ENCODE measurements at places on chromosomes 5 and 9. TPM values are rescaled to one million over a fixed set of nuclear protein-coding genes. Genes with fewer than 3 reads are reported as not detected.

The TNFSF15 gene
- not detected for total RNA-seq

DNA sequence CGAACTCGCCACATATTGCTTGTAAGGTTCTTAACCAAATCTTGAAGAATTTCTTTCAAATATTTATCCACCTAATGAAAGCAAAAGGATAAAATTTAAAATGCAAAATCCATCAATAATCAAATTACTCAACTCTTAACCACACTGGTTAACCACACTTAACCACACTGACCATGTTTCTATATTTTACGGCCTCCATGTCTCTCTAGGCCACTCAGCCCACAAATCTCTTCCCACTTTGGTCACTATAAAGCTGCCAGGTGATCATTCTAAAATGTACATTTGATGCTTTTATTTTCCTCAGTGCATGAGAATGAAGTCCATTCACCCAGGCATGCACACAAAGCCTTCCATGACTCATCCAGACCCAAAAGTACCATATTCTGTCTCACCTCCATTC lies 56.4 kb upstream of the OR2K2 start:
- H3K4me3 ChIP-seq = no peak overlapping the region
- DNase-seq = no peak
- H3K4me1 ChIP-seq = no peaks in the 10 kb centered on the region

GRCh38 chr9:93874242-93874641 lies 80.9 kb downstream of the BARX1 start:
- no peak overlapping the region for H3K27ac ChIP-seq
- H3K4me1 ChIP-seq = no peaks in the 10 kb centered on the region
- DNase-seq = no peak
- H3K36me3 ChIP-seq = no peaks in the 10 kb centered on the region

DNA sequence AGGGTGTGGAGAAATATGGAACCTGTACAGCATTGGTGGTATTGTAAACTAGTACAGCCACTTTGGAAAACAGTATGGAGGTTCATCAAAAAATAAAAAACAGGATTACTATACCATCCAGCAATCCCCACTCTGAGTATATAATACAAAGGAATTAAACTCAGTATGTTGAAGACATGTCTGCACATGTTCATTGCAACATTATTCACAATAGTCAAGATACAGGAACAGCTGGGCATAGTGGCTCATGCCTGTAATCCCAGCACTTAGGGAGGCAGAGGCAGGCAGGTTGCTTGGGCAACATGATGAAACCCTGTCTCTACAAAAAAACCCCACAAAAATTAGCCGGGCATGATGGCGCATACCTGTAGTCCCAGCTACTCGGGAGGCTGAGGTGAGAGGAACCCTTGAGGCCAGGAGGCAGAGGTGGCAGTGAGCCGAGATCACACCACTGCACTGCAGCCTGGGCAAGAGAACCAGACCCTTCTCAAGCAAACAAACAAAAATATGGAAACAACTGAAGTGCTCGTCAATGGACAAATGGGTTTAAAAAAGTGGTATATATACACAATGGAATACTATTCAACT lies 63.6 kb downstream of the TMEM174 start:
- no peak overlapping the region for H3K4me3 ChIP-seq
- no peak overlapping the region for H3K27ac ChIP-seq
- H3K4me1 ChIP-seq = no peaks in the 10 kb centered on the region
- no peaks in the 10 kb centered on the region for H3K36me3 ChIP-seq
- peaks cover 33% of the 10 kb centered on the region for H3K27me3 ChIP-seq
- DNase-seq = no peak

GRCh38 chr5:168244838-168245559 lies 46.4 kb upstream of the WWC1 start:
- peaks cover 6% of the 10 kb centered on the region for H3K36me3 ChIP-seq
- no peak for DNase-seq
- no peaks in the 10 kb centered on the region for H3K27me3 ChIP-seq
- no peak overlapping the region for H3K27ac ChIP-seq

DNA sequence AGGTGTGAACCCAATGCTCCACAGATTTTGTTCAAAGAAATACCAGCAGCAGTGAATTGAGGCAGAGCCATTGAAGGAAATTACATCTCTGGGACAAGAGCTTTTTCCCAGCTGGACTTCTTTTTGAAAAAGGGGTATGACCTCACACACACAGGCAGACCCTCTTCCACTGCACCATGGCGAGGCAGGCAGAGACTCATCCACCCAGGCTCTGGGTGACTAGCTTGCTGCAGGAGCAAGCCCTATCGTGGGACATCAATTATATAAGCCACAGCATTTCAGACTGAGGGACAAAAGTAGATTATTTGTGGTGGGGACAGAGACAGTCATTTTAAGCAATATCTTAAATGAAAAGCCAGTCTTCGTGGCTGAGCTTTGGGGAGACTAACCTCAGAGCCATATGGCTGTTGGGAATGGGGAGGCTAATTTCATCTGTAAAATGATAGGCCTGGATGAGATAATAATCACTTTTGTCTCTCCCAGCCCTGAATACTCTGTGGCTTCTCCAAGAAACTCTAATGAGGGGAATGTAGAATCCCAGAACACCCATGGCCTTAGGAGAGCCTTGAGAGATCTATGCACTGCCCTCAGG lies 113.1 kb upstream of the TNC start:
- no peak overlapping the region for H3K27ac ChIP-seq
- no peak for DNase-seq

DNA sequence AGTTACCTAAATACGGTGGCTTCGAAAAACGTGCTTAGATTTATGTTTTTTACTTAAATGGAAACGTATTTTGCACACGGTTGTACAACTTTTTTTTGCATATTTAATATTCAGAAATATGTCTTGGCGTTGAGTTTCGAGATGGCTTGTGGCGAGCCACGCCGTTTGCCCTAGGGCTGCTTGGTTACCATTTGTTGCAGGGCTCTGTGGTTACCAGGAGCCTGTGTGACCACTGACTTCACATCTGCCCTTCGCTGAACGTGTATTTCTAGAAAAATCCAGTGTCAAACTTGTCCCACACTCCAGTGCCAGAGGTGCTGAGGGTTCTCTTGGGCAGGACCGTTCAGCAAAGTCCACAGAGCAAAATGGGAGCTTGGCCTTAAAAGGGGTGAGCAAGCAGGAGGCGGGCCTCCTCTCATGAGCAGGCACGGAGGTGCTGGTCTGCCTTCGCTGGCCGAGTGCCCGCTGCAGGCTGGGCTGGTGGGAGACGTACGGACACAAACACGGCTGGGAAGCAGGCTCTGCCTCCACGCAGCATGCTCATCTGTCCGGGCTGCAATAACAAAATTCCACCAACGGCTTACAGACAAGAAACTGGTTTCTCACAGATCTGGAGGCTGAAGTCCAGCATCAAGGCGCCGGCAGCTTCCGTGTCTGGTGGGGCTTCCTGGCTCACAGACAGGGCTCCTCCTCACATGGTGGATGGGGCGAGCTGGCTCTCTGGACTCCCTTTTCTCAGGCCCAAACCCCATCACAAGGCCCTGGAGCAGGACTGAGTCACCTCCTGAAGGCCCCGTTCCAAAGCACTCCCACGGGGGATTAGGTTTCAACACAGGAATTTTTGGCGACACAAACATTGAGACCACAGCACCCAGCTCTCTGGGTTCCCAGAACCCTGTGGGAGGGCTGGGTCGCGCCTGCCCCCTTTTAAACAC lies 5.4 kb downstream of the MRPL36 start:
- no peak overlapping the region for H3K27ac ChIP-seq
- H3K4me3 ChIP-seq = no peak overlapping the region
- no peak for DNase-seq
- H3K4me1 ChIP-seq = no peaks in the 10 kb centered on the region
- H3K27me3 ChIP-seq = no peaks in the 10 kb centered on the region

The P4HA2 gene
- total RNA-seq = 65.4 TPM

- H3K27ac ChIP-seq = no peak overlapping the region
- no peaks in the 10 kb centered on the region for H3K4me1 ChIP-seq
- no peak overlapping the region for H3K4me3 ChIP-seq
- H3K36me3 ChIP-seq = no peaks in the 10 kb centered on the region
Observed at GRCh38 chr5:122112063-122112462, 17.3 kb upstream of the ZNF474 start.

DNA sequence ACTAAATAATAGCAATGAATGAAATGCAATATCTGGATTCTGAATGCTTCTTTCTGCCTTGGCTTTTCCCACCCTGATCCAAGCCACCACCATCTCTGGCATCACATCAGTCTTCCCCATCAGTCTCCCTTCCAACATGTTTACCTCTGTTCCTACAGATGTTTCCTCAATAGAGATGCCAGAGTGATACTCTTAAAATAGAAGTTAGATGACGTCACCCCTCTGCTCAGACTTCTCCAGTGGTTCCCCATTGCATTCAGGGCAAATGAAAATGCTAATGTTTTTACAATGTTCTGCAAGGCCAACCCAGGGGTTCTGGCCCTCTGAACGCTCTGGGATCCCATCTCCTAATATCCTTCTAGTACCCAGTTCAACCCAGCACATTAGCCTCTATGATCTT lies 305.8 kb downstream of the TRIM32 start:
- H3K36me3 ChIP-seq = no peaks in the 10 kb centered on the region
- H3K4me3 ChIP-seq = no peak overlapping the region
- H3K4me1 ChIP-seq = no peaks in the 10 kb centered on the region

GRCh38 chr9:32344551-32345182 lies 39.8 kb upstream of the ACO1 start:
- no peak for DNase-seq
- no peaks in the 10 kb centered on the region for H3K36me3 ChIP-seq
- H3K27ac ChIP-seq = no peak overlapping the region
- no peaks in the 10 kb centered on the region for H3K27me3 ChIP-seq

GRCh38 chr9:119639287-119639955 lies 270.2 kb upstream of the BRINP1 start:
- no peak overlapping the region for H3K27ac ChIP-seq
- no peaks in the 10 kb centered on the region for H3K36me3 ChIP-seq
- no peak for DNase-seq
- no peaks in the 10 kb centered on the region for H3K27me3 ChIP-seq
- no peaks in the 10 kb centered on the region for H3K4me1 ChIP-seq

DNA sequence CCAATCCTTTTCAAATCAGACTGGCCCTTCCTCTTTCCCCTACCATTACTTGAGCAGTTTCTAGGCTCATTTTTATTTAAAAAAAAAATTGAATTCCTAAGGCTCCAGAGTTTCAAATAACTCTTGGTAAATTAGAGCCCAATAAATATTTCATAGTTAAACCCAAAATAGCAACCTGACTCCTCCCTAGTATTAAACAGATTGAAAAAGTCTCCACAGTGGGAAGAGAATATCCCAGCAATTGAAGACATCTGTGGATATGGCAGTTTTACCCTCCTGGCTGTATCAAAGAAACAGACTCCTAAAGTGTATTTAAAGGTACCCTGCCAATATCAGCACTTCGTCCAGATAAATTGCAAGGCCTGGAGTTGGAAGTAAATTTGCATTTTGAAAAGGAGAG lies 52.7 kb upstream of the GDNF start:
- no peaks in the 10 kb centered on the region for H3K27me3 ChIP-seq
- H3K4me3 ChIP-seq = no peak overlapping the region
- no peaks in the 10 kb centered on the region for H3K4me1 ChIP-seq
- H3K36me3 ChIP-seq = no peaks in the 10 kb centered on the region
- no peak overlapping the region for H3K27ac ChIP-seq
- DNase-seq = no peak

GRCh38 chr5:31916327-31916726 lies 257.8 kb downstream of the GOLPH3 start:
- no peak overlapping the region for H3K4me3 ChIP-seq
- peaks cover 11% of the 10 kb centered on the region for H3K4me1 ChIP-seq
- DNase-seq = no peak
- H3K27ac ChIP-seq = no peak overlapping the region

The PIGO gene
- 9.0 TPM for total RNA-seq

The C7 gene
- total RNA-seq = 687 TPM

DNA sequence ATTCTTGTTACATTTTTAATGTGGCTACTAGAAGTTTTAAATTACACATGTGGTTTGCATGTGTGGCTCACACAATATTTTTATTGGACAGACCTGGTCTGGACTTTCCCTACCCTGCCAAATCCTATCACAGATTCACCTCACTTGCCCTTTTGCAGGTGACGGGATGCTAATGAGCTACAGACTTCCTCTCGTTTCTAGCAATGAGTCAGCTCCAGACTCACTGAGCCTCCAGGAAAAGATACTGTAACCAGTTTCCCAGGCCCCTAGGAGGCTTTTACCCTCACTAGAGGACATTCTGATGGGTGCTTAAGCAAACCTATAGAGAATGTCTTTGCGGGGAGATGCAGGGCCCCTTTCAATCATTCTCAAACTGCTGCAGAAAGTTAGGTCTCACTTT lies 135.4 kb downstream of the WDR41 start:
- H3K36me3 ChIP-seq = no peaks in the 10 kb centered on the region
- H3K4me3 ChIP-seq = no peak overlapping the region
- no peaks in the 10 kb centered on the region for H3K27me3 ChIP-seq
- no peaks in the 10 kb centered on the region for H3K4me1 ChIP-seq
